ENCODE measurements at places on chromosomes 11 and 22.

GRCh38 chr22:39905687-39906086 lies 4.8 kb downstream of the GRAP2 start:
- no peak for DNase-seq

DNA sequence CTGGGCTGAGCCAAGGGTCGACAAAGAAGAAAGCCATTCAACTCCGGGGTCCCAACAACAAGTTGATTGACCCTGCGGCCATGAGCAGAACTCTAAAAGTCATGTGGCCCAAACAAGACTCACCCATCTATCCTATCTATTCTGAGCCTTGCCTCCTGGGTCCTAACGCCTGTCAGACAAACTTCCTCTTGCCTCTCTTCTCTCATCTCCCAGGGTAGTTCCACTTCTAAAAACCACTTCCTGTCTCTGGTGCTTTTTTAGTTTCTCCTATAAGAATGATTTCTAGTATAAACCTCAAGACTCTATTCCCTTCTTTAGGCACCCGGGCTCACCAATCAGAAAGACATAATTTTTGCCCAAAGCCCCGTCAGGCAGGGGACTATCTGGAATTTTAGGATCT lies 530.2 kb downstream of the DLG2 start:
- no peak for DNase-seq

GRCh38 chr11:44791316-44791925 lies 64.7 kb downstream of the TSPAN18 start:
- no peak for DNase-seq

GRCh38 chr22:26658161-26658560 lies 773 bp downstream of the MIAT start:
- DNase-seq, result no peak

DNA sequence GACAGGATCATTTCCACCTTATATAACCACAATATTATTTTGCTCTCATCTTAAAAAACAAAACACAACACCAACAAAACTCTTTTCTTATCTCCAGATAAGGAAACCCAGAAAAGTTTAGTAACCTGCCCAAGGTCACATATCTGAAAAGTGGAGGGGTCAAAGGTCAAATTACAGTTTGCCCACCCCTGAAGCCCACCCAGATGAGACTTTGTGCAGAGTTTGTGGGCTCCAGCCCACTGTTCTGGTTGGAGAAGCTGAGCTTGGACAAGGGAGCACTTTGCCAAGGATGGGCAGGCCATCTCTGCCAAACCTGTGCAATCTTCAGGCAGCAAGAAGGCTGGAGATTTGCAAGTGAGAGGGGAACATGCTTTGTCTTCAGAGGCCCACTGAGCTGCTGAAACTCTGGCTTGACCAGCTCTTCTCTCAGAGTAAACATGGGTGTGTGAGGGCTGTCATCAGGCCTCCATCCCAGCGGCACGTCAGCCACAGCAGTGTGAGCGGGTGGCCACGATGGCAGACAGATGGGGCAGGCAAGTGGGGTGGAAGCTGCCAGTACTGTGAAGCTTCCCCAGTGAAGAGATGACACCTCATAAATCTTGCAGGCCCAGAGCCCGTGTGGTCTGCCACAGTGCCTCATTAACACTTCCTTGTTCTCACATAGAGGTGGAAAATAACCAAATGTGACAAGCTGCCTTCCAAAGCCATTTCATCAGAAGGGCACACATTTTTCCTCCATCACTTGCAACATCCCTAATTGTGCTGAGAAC lies 111.8 kb downstream of the CCDC81 start:
- DNase-seq, result no peak

GRCh38 chr22:41437198-41437597 lies 9.4 kb downstream of the TOB2 start:
- DNase-seq, result no peak

DNA sequence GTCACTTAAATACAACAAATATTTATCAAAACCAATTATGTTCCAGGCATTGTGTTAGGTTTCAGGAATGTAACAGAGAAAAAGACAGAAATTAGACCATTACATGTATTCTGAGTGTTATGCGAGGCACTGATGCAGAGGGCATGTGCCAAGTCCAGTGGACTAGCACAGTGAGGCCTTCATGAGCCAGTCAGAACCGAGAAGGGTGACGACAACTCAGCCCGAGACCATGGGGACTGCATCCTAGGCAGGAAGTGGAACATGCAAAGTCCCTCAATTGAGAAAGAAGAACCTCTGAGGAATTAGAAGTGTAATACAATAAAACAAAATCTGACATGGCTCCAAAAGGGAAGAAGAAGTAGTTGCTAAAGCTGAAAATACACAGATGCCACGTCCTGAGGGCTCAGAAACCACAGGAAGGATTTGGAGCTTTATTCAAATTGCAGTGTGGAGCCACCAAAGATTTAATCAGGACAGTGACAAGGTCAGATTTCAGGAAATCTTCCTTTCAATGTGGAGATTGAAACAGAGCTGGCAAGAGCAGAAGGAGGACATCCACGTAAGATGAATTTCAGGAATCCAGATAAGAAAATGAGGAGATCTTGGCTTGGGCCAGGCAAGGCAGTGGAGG lies 529.6 kb downstream of the NTM start:
- no peak for DNase-seq

DNA sequence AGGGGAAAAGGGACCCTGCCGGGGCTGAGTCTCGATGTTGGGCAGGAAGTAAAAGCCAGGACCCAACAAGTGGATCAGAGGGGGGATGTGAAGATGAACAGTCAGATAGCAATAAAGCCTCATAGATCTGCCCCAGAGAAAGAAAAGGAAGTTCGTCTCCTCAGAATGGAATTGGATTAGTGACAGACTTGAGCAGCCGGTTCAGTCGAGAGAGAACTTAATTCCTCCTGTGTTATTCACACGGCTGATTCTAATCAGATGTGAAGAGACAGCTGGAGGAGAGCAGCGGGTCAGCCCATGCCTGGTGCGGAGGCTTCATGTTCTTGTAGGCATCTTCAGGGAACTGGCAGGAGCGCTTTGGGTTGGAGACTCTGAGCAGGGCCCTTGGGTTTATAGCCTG lies 29.3 kb upstream of the CABP7 start:
- no peak for DNase-seq
